A172 (cell line): ENCODE measurements at places on chromosomes 16 and 17.

DNA sequence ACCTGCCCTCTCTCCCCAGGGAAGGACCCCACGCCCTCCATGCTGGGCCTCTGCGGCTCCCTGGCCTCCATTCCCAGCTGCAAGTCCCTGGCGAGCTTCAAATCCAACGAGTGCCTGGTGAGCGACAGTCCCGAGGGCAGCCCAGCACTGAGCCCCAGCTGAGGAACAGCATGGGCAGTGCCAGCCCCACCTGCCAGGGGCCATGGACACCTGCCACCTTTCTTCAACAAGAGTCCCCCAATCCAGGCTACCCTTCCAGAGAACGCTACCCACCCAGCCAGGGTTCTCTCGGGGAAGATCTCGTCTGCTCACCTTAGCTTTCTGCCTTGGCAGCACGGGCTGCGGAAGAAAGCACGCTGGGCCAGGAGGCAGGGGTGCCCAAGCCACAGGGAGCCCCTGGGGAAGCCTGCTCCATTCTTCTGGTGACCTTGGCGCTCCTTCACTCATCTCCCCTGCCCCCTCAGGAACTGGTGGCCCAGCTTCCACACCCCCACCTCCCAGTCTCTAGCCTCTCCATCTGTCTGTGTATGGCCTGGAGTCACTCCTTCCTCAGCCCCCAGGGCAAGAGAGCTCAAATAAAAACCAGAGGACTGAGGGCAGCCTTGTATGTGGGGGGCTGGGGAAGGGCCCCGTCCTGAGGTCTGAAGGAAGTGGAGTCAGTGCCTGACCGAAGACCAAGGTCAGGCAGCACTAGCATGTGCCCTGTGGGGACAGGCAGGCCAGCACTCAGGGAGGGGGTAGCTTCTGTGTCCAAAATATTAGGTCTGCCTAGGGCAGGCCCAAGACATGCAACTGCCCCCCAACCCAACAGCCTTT is 6.3 kb downstream of the SLC25A39 start:
- DNase-seq: no peak

GRCh38 chr17:63995626-63996025 is 2.5 kb upstream of the PRR29 start:
- DNase-seq: no peak

DNA sequence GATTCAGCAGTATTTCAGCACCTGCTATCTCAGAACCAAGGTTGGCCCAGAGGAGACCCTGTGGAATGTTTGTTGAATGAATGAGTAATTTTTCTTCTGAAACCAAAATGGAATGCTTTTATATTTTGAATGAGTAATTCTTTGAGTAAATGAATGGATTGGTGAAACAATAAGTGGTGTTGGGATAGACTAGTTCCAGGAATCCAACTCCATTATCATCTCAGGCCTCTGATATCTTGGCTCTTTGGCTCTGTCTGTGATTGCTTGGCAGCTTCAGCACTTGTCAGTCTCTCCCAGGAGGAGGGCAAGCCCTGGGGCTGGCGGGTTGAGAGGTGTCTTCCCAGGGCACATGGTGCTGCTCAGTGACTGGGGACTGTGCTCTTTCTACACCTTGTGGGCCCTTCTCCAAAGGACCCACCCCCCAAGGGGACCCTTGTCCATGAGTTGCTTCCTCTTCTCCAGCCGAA is 284.4 kb upstream of the FOXF1 start:
- DNase-seq: no peak

GRCh38 chr16:10981697-10982216 is 37.4 kb downstream of the CLEC16A start:
- DNase-seq: no peak

GRCh38 chr17:34570506-34570905 is 8.9 kb upstream of the TMEM132E start:
- DNase-seq: no peak

DNA sequence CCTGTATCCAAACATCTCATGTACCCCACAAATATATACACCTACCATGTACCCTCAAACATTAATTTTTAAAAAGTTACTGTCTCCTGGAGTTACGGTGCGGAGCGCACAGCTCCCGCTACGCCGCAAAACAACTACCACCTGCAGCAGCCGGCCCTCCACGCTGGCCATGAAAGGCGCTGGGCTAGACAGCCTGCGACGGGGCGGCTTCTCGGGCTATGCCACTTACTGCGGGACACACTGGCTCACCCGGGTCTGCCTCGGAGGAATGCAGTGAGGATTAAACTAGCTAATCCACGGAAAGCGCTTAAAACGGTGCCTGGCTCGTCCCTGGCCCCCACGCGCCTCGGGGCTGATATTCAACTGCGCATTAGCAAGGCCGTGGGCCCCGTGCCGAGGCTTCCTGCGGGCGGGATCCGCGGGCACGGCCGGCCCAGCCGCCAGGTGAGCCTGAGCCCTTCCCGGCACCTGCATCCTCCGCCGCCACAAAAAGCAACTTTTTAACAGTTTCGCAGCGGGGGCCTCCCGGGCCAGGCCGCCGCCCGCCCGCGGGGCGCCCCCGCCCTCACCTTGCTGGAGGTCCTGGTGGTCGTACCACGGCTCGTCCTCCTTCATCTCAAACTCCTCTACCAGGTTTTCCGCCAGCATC is 633 bp downstream of the CDR2 start:
- DNase-seq: no peak

DNA sequence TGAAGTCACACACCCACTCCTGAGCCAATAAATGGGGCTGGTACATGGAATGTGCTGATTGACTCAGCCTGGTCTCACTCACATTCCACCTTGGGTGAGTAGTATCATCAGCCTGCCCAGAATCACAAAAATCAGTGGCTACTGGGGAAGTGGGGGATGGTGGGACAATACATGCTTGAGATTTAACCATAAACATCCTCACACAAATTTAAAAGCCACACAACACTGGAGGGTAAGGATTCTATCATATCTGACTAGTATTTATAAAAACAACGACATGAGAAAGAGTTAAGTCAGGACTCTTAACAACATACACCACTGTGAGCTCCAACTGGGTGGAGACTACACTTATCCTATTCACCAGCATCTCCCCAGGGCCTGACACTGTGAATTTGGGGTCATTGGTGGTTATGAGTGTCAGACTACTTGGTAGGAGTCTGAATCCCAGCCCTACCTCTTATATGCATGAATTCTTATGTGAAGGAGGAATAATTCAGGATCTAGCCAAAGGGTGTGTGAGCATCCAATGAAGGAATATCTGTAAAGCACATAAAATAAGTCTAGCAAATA is 26.0 kb upstream of the IRX6 start:
- no peak for DNase-seq

- DNase-seq: peak; percentile 80
Observed at GRCh38 chr16:89322321-89323119, 105.0 kb downstream of the ZNF778 start.

- peak; percentile 87 for DNase-seq
Observed at GRCh38 chr16:29710227-29711219, 31.5 kb downstream of the QPRT start.

DNA sequence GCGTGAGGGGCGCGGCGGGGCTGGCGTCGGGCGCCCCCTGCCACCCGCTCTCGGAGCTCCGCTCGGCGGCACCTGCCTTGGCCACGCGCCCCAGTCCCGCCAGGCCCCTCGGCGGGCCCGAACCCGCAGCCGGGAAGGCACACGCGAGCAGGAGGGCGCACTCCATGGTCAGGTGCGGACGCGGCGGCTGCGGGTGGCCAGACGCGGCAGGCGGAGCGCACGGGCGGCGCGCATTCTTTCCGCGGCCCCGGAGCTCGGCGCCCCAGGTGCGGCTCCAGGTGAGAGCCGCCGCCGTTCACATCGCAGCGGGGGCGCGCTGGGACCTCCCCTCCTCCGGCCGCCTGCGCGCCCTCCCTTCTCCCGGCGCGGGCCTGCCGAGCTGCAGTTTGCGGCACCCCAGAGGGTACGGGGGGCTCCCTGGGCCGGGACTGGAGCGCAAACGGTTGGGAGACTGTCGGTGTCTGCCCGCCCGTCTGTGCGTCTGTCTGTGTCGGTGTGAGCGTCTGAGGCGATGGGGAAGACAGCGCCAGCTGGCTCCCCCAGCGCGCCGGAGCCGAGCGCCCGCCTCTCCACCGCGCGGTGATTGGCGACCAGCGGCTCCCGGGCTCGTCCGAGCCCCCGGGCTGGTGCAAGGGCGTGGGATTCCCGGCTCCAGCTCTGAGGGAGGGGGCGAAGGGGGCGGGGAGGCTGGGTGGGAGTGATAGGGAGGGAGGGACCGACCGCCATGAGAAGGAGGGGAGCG is at the start of gene ADAMTS18:
Gene ADAMTS18, minus strand, starts transcription at position 505 of the 742 bp plus-strand sequence. Its CDS starts 339 bp downstream, at position 166.
- DNase-seq: no peak

DNA sequence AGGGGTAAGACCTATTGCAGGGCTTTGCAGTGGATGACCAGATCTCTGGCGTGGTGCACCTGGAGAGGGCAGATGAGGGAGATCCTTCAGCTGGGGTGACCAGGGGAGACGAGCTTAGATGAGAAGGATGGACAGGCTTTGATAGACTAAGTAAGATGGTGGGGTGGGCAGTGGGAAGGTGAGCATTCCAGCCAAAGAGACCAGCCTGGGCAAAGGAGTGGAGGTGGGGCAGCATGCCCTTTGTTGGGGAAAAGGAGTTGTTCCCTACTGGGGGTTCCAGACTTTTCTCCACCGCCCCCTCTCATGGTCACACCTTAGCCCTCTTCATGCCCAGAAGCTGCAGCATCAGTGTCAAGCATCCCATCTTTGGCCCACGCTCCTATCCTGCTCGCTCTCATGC is 27.6 kb downstream of the ANKRD40 start:
- DNase-seq: no peak

- no peak for DNase-seq
Observed at GRCh38 chr16:19410435-19411171, 7.1 kb upstream of the TMC5 start.

DNA sequence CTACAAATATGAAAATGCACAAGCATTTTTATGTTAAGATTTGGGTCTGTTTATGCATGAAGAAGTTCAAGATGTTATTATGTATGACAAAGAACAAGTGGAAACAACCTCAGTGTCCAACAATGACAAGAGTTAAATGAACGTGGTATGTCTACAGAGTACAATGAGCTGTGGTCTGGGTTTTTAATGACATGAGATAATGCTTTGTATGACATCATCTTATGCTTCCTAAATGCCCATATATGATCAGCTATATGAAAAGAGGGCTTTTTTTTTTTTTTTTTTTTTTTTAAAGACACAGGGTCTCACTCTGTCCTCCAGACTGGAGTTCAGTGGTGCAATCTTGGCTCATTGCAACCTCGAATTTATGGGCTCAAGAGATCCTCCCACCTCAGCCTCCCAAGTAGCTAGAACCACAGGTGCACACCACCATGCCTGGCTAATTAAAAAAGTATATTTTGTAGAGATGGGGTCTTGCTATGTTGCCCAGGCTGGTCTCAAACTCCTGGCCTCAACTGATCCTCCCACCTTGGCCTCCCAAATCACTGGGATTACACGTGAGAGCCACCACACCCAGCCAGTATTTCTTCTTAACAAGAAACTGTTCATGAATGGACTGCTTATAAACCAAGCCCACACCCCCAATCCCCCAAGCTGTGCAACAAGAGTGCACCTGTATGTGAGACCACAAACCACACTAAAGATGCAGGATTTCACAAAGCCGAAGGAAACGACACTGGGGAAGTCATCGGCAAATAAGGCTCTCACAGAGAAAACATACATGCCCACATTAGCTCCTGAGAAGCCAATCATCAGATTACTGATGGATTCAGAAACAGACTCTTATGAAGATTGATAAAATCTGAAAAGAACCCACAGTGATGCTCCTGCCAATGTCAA is 114.5 kb downstream of the CPPED1 start:
- DNase-seq: peak; percentile 24

DNA sequence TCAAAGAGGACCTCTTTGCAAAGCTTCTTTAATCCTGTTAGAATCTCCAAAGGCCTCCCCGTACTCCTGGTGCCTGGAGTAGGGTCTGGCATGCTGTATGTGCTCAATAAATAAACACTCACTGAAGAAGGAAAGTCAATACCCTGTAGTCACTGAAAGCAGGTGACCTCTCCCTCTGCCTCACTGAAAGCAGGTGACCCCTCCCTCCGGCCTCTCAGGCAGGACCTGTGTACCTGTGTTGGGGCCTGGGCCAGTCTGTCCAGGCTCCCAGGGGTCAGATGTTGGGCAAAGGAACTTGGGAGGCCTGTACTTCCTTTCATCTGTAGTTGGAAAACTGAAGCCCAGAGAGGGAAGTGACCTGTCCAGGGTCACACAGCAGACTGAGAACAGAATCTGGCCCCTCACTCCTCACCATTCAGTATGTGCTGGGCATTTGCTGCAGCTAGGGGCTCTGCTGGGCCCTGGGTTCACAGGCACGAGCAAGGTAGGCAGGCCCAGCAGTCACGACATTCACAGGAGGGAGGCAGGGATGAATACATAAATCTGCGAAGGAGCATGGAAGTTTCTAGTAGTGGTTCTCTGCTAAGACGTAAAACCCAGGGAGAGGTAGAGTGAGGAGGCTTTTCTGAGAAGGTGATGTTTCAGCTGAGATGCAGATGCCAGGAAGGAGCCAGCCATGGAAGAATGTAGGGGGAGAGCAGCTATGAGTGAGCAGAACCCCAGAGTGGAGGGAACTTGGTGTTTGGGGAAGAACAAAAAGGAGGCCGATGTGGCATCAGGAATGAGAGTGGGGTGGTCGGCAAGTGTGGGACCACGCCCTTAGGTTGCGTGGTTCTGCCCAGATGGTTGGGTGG is 64.0 kb downstream of the NKD1 start:
- no peak for DNase-seq

GRCh38 chr16:85675251-85675874 is 13.4 kb downstream of the GINS2 start:
- DNase-seq: peak; percentile 47

DNA sequence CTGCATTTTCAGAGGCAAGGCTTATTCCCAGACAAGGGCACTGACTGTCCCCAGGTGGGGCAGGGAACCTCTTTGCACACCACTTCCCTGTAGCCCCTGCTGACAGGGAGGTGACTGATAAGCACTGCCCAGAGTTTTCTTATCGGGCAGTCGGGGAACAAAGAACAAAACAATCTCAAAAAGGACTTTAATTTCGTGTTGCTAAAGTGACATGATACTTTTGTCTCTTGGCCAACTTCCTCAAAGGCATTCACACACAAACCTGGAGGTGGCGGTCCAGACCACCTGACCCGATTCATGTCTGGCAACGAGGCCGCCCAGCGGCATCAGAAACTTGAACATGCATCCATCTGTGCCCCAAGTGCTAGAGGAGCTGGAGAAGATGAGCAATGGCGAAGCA is 28.9 kb downstream of the ZDHHC7 start:
- DNase-seq: no peak

- DNase-seq: no peak
Observed at GRCh38 chr17:17681744-17682292, 560 bp downstream of the RAI1 start.

DNA sequence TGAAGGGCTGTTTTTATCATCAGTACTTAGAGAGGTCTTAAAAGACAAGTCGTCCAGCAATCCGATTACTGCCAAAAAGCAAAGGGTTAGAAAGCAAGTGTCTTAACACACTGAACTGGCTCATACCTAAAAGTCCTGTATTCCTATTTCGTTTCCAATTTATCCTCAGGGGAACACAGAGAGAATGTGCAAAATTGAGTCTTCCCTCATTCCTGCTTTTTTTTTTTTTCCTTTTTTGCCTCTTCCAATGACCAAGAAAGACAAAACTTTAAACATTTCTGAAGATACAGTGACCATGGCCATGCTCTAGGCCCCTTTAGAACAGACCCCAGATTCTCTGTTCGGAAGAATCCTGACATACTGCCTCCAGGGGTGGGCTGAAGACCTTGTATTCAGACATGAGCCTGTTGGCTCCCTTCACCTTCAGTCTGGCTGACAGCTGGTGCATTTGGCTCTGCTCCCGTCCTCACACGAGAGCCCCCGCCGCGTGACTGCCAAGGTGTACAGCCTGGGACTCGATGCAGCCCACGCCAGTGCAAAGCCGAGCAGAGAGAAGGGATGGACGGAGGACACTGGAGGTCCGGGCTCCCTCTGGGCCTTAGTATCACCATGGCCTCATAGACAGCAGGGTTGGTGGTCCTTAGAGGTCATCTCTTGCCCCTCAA is 47.0 kb downstream of the COTL1 start:
- DNase-seq: no peak
